SK-N-SH (cell line): ENCODE measurements at places on chromosomes 13 and 19. TPM values are rescaled to one million over a fixed set of nuclear protein-coding genes. Genes with fewer than 3 reads are reported as not detected.
A peak's percentile ranks its signal among the peaks of the same experiment; 100 is the strongest.

FOXA3 gene
- 0.97 and 1.5 TPM in 2 replicates for polyA plus RNA-seq

ZNF835 gene
- 0.03 TPM in 1 of 2 replicates, not detected in the other for polyA plus RNA-seq

DNA sequence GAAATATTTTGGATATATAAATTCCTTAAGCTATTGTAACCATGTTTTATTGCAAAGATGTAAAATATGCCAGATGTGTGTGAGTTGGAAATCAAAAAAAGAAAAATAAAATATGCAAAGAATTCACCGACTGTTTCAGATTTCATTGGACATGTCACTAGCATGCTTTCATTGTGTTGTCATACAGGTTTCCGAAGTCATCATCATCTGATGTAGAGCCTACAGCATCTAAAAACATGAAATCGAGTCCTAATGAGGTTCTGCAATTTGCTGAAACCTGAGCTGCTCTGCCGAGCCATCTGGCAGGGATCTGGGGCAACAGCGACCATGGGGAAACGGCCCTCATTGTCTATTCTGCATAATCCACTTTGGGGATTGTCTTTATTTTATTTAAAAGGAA is 196.1 kb upstream of the MAB21L1 start:
- DNase-seq = no peak

DNA sequence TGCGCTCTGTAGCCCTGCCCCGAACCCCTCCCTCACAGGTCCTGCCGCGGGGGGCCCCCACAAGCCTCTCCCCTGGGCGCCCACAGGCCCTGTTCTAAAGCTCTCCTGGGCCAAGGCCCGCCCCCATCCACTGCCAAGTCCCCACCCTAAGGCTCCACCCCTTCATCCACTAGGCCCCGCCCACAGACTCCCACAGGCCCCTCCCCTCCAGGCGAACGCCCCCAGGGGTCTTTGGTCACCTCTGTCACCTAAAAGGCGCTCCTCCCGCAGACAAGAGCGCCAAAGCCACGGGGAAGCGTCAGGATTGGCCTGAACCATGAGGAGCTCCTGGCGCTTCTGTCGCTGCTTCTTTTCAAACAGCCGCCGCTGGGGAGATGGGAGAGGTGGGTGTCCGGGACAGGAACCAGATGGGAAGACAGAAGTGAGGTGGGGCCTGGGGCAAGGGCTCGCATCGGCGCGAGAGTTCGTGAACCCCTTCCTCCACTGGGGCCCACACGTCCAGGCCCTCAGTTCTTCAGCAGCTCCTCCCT is 2.3 kb downstream of the TULP2 start:
- DNase-seq = peak; percentile 90
